ENCODE measurements at places on chromosomes 12 and 14.

DNA sequence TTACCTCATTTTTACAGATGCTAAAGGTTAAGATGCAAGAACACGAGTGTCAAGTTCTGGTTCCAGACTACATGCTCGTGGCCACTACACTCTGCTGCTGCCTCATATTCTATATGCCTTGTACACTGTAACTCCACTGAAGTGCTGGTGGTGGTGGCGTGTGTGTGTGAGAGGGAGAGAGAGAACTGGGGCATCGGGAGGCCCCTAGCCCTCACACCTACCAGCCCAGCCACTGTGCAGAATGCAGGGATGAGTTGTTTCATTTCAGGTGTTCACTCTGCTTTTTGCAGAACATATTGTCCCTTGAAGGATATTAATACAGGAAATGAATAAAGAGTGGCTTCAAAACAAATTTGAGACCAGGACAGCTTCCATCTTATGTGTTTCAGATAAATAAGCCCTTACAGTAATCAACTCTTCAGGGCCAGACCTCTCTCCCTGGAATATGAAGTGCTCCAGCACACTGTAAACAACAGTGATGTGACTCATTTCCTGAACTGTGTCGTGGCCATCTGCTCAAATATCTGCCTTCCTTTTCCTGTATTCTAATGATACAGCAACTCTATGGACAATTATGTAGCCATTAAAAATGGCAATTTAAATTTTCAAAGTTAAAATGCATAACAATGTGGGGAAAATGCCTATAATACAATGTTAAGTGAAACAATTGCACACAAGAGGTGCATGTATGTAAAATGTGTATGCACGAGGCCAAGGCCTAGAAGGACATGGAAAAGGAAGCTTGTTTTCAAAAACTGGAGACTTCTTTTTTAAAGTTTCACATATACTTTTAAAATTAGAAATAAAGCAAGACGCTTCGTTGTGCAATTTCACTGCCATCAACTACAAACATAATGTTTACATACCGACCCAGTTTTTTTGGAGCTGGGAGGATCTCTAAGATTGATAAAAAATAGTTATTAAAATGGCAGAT lies 215.4 kb downstream of the PELI2 start:
- no peak for DNase-seq

DNA sequence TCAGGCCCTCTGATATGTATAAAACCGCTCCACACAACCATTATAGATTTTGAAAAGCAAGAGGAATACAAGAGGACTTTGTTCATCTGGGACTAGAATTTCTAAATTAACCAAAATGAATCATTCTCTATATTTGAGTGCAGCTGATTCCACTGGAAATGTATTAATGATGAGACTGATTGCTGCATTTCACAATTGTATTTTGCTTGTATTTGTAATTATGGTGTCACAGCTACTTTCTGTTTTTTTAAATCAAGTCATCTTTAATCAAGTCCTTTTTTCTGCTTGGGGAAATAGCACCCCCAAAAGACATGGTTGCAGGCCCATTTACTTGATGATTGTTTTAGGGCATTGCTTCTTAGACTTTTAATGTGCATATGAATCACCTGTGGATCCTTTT lies 162.4 kb downstream of the KICS2 start:
- no peak for DNase-seq

GRCh38 chr14:55128386-55129085 lies 516 bp upstream of the LGALS3 start:
- DNase-seq: no peak

DNA sequence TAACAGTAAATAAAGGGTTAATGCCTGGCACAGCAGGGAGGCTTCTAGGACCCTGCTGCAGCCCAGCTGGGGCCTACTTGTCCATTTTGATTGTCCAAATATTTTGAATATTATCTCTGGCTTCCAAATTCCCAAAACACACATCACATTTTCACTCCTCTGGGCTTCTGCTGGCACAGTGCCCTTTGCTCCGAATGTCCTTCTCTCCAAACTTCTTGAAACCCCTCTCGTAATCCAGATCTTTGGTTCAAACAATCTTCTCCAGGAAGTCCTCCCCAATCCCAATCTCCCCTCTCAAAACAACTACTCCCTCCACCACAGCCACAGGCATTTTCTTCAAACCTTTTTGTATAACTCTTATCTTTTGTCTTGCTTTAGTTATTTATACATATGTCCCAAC lies 225.6 kb downstream of the PPM1H start:
- no peak for DNase-seq

GRCh38 chr12:84756961-84757360 lies 155.6 kb downstream of the SLC6A15 start:
- DNase-seq: no peak

DNA sequence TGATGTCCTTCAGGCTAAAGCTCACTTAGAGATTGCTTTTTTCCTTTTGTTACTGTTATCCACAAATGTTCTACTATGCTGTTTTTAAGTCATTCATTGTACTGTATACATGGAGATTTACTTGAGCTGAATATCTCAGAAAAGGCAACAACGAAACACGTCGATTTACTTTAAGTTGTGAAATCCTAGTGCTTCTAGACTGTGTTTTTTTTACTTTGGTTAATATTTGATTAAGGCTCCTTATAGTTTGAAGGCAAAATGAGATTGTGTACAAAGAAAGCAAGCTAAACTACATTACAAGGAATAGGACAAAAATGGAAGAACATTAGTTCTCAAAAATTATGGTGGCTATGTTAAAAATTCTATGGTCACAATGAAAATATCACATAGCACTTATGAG lies 114.5 kb downstream of the SLC35F4 start:
- DNase-seq: no peak

DNA sequence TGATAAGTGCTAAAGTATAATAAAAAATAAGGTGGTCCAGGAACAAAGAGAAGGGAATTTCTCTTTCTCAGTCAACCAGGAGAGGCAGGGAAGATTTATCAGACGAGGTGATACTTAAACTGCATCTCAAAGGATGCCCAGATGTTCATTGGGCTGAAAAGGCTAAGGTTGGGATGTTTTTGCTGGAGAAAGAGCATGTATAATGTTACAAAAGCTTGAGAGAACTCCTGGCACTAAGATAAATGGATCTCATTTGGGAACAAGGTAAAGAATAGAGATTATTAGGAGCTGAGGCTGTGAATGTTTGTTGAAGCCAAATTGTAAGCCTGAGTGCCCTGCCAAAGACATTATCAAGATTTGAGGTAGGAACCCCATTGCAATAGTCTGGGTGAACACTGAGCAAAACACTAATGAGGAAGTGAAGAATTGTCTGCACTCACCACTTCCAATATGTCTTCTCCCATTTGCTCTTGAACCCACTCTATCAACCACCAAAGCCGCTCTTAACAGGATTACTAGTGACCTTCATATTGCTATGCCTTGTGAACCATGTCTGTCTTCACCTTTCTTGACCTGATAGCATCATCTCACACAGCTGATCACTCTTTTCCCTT lies 149.0 kb upstream of the ARID2 start:
- no peak for DNase-seq

- peak; percentile 55 for DNase-seq
These were observed 3.7 kb downstream of the KMT5A start for GRCh38 chr12:123387508-123388176.

GRCh38 chr12:7612851-7613250 lies 52.9 kb downstream of the APOBEC1 start:
- no peak for DNase-seq

DNA sequence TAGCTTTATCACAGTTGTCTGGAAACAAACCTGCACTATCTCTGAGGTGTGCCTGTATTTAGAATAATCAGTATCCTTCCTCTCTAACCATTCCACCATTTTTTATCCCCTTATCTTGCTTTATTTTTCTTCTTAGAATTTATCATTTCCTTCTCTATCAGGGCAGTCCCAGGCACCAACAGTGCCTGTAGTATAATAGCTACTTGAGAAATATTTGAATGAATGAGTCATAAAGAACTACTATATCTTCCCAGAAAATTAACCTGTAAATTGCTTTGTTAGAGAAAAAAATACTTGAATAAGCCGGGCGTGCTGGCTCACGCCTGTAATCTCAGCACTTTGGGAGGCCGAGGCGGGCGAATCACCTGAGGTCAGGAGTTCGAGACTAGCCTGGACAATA lies 21.2 kb upstream of the FOXJ2 start:
- DNase-seq: no peak

DNA sequence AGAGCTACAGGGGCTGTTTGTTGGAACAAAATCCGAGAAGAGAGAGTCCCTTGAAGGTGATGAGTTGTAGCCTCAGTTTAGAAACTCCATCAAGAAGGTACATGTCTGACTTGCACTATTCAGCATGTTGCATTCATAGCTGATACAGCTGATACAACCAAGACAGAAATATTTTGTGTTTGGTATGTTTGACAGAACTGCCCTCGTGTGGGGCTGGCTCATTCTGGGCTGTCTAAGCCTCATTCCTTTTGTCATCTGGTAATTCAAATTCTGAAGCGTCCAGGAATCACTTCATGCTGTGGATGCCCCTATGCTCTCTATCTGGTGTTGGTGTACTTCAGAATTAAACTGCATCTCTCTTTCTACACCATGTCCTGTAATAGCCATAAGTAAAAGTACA lies 126.3 kb downstream of the ANO6 start:
- DNase-seq: no peak

All from activated CD8-positive, alpha-beta memory T cell treated with anti-CD3 and anti-CD28 coated beads, Interleukin-2, amount 10 ng/mL, durations not matched to agents 7 days and 5 days (primary cell).